ENCODE measurements at places on chromosomes 12 and 14.

- H3K27ac ChIP-seq, result no peak overlapping the region
- no peak overlapping the region for H3K4me3 ChIP-seq
- H3K36me3 ChIP-seq, result peaks cover 51% of the 10 kb centered on the region
- H3K4me1 ChIP-seq, result peaks cover 5% of the 10 kb centered on the region
- no peak for DNase-seq
Measured at GRCh38 chr14:22910916-22911315, 8.0 kb downstream of the RBM23 start.

GRCh38 chr12:70096759-70097410 lies 146.3 kb upstream of the CNOT2 start:
- H3K27me3 ChIP-seq, result no peaks in the 10 kb centered on the region
- H3K36me3 ChIP-seq, result no peaks in the 10 kb centered on the region
- no peak overlapping the region for H3K27ac ChIP-seq
- peaks cover 4% of the 10 kb centered on the region for H3K4me1 ChIP-seq
- DNase-seq, result no peak

DNA sequence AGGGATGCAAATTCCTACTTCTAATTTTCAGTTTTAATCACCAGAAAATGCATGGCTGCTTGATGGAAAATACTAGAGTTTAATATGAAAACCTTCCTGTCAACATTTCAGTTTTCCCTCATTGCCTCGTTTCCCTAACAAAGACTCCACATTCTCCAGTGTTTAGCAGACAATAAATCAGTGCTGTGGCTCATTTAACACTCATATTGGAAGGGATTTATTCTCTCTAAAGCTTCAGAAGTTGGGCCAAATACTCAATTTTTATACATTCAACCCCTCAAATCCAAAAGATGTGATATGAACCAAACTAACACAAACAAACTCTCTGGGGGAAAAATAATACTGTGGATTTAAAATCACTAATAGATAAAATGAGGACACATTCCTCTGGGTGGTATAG lies 482.5 kb downstream of the FLRT2 start:
- DNase-seq, result no peak
- no peaks in the 10 kb centered on the region for H3K36me3 ChIP-seq
- H3K4me3 ChIP-seq, result no peak overlapping the region
- H3K4me1 ChIP-seq, result no peaks in the 10 kb centered on the region
- H3K27ac ChIP-seq, result no peak overlapping the region

GRCh38 chr12:8157484-8158198 lies 826 bp downstream of the ZNF705A start:
- H3K36me3 ChIP-seq, result no peaks in the 10 kb centered on the region
- no peak overlapping the region for H3K4me3 ChIP-seq
- DNase-seq, result no peak
- no peaks in the 10 kb centered on the region for H3K4me1 ChIP-seq

DNA sequence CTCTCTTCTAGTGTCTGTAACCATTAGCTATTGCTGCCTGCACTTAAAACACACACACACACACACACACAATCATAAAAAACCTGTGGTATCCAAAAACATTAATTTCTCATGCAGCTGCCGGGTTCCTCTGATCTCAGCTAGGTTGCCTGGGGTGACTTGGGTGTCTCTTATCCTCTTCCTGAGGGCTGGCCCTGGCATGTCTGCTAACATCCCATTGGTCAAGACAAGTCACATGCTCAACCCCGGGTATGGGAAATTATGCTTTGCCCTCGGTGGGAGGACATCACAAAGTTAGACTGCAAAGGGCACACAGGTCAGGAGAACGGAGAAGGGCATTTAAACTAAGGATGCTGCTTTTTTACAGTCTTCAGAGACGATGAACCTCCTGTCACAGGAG lies 55.7 kb downstream of the TRPV4 start:
- no peaks in the 10 kb centered on the region for H3K27me3 ChIP-seq
- no peak for DNase-seq
- H3K27ac ChIP-seq, result no peak overlapping the region
- no peaks in the 10 kb centered on the region for H3K36me3 ChIP-seq
- H3K4me3 ChIP-seq, result no peak overlapping the region

DNA sequence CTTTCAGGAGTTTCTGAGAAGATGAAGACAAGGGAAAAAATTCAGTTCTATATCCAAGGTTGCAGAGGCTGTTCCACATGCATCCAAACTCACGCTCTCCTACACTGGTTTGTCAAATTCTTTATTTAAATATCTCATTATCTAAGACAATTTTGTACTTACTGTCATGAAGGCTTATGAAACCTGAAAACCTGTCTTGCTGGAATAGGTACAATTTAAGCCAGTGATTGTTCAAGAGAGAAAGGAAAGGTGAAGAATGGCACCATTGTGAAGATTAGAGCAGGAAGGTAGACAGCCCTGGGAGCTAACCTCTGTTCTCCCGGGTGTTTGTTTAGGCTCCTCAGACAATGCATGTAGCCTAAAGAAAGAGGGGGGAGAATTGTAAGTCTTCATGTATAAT lies 315.1 kb upstream of the PRKD1 start:
- H3K4me1 ChIP-seq, result peaks cover 6% of the 10 kb centered on the region
- no peak for DNase-seq
- no peaks in the 10 kb centered on the region for H3K36me3 ChIP-seq
- no peak overlapping the region for H3K4me3 ChIP-seq
- no peaks in the 10 kb centered on the region for H3K27me3 ChIP-seq

DNA sequence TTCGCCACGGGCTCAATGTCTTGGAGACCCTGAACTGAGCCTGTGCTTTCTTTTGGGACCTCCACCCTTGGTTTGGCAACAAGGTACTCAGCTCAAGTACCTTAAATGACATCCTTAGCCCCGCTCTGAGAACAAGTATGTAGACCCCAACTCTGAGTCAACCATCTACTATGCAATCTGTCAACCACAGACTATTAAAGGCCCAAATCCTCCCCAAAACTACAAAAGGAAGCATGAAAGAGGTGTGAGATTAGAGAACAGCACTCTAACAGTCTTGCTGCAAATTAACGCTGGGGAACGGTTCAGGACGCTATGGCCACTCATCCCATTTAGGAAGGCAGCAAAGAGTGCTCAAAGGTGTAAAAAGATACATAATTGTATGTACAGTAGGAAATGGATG lies 52.1 kb downstream of the CCDC88C start:
- H3K36me3 ChIP-seq, result no peaks in the 10 kb centered on the region
- H3K4me1 ChIP-seq, result peaks cover 28% of the 10 kb centered on the region
- no peaks in the 10 kb centered on the region for H3K27me3 ChIP-seq
- no peak overlapping the region for H3K27ac ChIP-seq
- DNase-seq, result no peak

DNA sequence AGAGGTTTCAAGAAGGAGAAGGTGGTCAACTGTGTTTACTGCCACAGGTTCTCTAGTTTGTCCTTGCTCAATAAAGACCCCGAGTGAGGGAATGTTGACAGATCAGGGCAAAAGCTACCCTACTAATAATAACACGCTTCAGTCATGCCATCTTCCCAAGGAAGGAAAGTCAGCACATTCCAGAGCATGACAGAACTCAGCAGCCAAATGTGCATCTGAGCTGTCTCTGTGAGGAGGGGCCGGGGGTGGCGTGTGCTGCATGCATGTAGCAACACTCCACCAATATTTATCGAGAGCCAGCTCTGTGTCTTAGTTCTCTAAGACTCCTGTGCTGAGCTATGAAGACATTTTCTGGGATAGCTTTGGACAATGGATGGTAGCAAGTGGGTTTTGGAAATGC lies 260.4 kb downstream of the DPF3 start:
- H3K4me3 ChIP-seq, result no peak overlapping the region
- no peaks in the 10 kb centered on the region for H3K4me1 ChIP-seq
- no peak for DNase-seq
- no peaks in the 10 kb centered on the region for H3K36me3 ChIP-seq
- no peak overlapping the region for H3K27ac ChIP-seq
- H3K27me3 ChIP-seq, result no peaks in the 10 kb centered on the region

- no peaks in the 10 kb centered on the region for H3K4me1 ChIP-seq
- no peaks in the 10 kb centered on the region for H3K36me3 ChIP-seq
- H3K4me3 ChIP-seq, result no peak overlapping the region
- no peak for DNase-seq
- no peak overlapping the region for H3K27ac ChIP-seq
Measured at GRCh38 chr12:125243811-125244210, 178.6 kb downstream of the AACS start.

- peaks cover 78% of the 10 kb centered on the region for H3K27me3 ChIP-seq
- DNase-seq, result no peak
- H3K4me1 ChIP-seq, result peaks cover 3% of the 10 kb centered on the region
- H3K27ac ChIP-seq, result no peak overlapping the region
- no peaks in the 10 kb centered on the region for H3K36me3 ChIP-seq
- H3K4me3 ChIP-seq, result no peak overlapping the region
Measured at GRCh38 chr12:132178801-132179401, 34.6 kb downstream of the NOC4L start.

DNA sequence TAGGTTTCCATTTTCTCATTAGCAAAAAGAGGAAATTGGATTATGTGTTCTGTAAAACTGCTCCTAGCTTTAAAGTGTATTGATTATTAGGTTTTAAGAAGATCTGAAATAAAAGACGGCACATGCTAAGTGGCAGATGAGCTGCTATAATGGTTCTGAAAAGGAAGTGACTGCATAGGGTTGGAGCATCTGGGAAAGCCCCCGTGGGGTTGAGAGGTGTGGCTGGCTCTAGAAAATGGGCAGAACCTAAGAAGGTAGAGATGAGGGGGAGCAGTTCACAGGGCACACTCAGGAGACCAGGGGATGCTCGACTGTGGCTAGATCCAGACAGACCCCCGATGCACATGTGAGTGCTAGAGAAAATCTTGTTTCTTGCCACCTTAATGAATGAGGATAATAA lies 1.9 kb downstream of the IFNG-AS1 start:
- no peak overlapping the region for H3K4me3 ChIP-seq
- H3K4me1 ChIP-seq, result no peaks in the 10 kb centered on the region
- no peak for DNase-seq
- H3K27ac ChIP-seq, result no peak overlapping the region
- no peaks in the 10 kb centered on the region for H3K27me3 ChIP-seq
- no peaks in the 10 kb centered on the region for H3K36me3 ChIP-seq

DNA sequence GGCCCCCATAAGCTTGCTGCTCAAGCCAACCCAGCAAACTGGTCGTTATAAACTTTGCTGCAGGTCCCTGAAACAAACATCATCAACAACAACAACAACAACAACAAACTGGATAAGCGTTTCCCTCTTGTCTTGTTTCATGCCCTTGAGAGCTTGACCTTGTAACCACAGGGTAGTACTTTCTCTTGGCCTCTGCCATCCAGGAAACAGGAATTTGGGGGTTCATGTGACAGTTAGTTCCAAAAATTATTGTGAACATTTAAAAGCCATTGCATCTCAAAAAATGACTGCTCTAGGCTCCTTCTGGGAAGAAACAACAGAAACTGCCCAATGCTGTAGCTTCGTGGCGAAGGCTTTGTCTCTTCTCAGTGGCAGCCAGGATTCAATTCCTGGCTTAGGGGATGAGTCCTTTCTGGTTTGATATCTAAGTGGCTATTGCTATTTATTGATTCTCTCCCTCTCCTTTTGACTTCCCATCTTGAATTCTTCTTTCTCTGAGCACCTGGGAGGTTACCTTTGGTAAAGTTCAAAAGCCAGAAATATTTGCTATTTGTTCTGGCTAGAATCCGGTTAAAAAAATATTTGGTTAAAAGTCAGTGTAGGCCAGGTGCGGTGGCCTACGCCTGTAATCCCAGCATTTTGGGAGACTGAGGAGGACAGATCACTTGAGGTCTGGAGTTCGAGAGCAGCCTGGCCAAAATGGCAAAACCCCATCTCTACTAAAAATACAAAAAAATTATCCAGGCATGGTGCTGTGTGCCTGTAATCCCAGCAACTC lies 52.0 kb upstream of the CPM start:
- no peak for DNase-seq
- no peak overlapping the region for H3K4me3 ChIP-seq
- no peak overlapping the region for H3K27ac ChIP-seq
- H3K4me1 ChIP-seq, result no peaks in the 10 kb centered on the region

- H3K36me3 ChIP-seq, result no peaks in the 10 kb centered on the region
- H3K4me3 ChIP-seq, result no peak overlapping the region
- H3K27me3 ChIP-seq, result no peaks in the 10 kb centered on the region
Measured at GRCh38 chr12:24491968-24492367, 456.9 kb downstream of the BCAT1 start.

- DNase-seq, result no peak
- H3K27me3 ChIP-seq, result no peaks in the 10 kb centered on the region
- no peaks in the 10 kb centered on the region for H3K36me3 ChIP-seq
- H3K4me1 ChIP-seq, result peaks cover 14% of the 10 kb centered on the region
Measured at GRCh38 chr14:33569821-33570687, 380.8 kb downstream of the EGLN3 start.

GRCh38 chr12:49583366-49584094 lies 15.6 kb upstream of the MCRS1 start:
- H3K36me3 ChIP-seq, result peaks cover 9% of the 10 kb centered on the region
- peaks cover 8% of the 10 kb centered on the region for H3K4me1 ChIP-seq
- H3K27ac ChIP-seq, result no peak overlapping the region
- no peak overlapping the region for H3K4me3 ChIP-seq
- DNase-seq, result no peak
- H3K27me3 ChIP-seq, result no peaks in the 10 kb centered on the region

DNA sequence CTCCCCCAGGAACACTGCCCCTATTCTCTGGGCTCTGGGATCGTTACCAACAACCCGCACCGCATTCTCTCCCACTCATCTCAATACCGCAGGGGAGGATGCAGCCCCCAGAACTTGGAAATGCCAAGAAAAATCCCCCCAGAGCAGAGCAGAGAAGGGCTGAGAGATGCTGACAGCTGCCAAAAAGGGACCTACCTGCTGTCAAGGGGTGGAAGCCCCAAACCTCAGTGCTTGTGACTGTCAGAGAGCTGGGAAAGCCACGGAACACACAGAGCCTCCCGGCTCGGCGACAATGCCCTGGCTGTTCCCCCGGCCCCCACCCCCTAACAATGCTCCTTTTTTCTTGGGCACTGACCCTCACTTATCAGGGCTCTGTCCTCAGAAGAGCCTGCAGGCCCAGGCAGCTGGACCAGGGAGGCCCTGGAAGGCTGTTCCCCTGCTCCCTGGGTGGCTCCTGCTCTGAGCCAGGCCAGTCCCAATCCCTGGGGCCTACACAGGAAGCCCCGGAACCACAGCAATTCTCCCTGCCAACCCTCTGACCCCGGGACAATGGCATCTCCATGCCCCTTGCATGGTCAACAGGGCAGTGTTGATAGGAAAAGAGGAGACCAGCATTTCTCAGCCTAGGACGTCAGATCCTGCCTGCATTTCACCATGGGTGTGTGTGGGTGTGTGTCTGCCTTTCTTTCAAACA lies 78.9 kb downstream of the ITPK1 start:
- H3K4me3 ChIP-seq, result no peak overlapping the region
- DNase-seq, result no peak
- no peaks in the 10 kb centered on the region for H3K36me3 ChIP-seq
- H3K27me3 ChIP-seq, result no peaks in the 10 kb centered on the region
- peaks cover 62% of the 10 kb centered on the region for H3K4me1 ChIP-seq
- H3K27ac ChIP-seq, result peak overlapping the region; percentile 59
